T-helper 17 cell (primary cell): ENCODE measurements at places on chromosomes 2 and 18. TPM values are rescaled to one million over a fixed set of nuclear protein-coding genes. Genes with fewer than 3 reads are reported as not detected.

PREB gene
- 27.1 TPM for total RNA-seq

- H3K27ac ChIP-seq = no peak overlapping the region
- no peaks in the 10 kb centered on the region for H3K36me3 ChIP-seq
- H3K4me3 ChIP-seq = no peak overlapping the region
- peaks cover 5% of the 10 kb centered on the region for H3K27me3 ChIP-seq
Measured at GRCh38 chr2:195612611-195613495, 44.2 kb upstream of the SLC39A10 start.

DNA sequence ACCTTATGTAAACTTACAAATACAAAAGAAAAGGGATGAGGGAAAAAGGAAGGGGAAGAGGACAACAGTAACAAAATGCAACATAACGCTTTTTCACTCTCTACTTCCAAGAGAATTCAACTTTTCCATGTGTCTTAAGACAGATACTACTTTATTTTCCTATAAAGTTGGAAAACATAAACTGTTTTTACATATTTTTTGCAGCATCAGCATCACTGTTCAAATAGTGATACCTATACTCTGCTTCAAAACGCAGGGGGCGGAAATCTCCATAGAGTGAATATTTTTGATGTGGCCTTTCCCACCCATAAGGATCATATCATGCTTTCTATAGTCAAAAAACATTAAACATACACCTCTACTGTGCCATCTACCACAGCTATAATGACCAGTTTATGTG is 77.5 kb downstream of the BAZ2B start:
- no peaks in the 10 kb centered on the region for H3K27me3 ChIP-seq
- peaks cover 2% of the 10 kb centered on the region for H3K4me1 ChIP-seq
- H3K27ac ChIP-seq = no peak overlapping the region
- H3K36me3 ChIP-seq = peaks cover 4% of the 10 kb centered on the region
- H3K4me3 ChIP-seq = no peak overlapping the region
- DNase-seq = no peak

GRCh38 chr2:192194866-192195547 is at the start of gene TMEFF2:
TMEFF2 (minus strand) TSS chr2:192194933; CDS start chr2:192194524, 409 bp downstream.
- peaks cover 29% of the 10 kb centered on the region for H3K4me1 ChIP-seq
- DNase-seq = no peak
- peaks cover 66% of the 10 kb centered on the region for H3K27me3 ChIP-seq
- peak within 1 kb of the TSS; percentile 94 for H3K4me3 ChIP-seq
